ENCODE measurements at places on chromosomes 6 and 20. TPM values are rescaled to one million over a fixed set of nuclear protein-coding genes. Genes with fewer than 3 reads are reported as not detected.

The OR2B6 gene
- not detected for total RNA-seq

The PI3 gene
- total RNA-seq, result not detected

- DNase-seq, result peak; percentile 42
Observed at GRCh38 chr6:52995913-52996645, 995 bp upstream of the GSTA4 start.

GRCh38 chr6:10146715-10147451, 268.0 kb downstream of the TFAP2A start:
- DNase-seq, result no peak

DNA sequence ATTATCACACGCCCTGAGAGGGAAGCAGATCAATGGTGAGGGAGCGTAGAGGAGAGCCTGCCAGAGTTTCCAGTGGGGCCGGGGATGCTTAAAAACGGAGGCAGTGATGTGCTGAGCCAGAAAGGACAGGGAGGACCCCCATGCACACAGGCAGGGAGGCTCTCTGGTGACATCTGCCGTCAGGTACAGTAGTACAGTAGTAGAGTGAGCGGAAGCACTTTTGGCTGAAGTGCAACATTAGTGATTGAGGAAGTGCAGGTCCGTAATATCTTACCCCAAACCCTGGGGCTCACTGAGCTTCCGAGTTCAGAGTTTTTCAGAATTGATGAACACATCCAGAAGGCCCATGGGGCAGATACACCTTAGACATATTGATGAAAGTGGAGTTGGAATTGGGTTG, 42.1 kb downstream of the GFRA4 start:
- no peak for DNase-seq

DNA sequence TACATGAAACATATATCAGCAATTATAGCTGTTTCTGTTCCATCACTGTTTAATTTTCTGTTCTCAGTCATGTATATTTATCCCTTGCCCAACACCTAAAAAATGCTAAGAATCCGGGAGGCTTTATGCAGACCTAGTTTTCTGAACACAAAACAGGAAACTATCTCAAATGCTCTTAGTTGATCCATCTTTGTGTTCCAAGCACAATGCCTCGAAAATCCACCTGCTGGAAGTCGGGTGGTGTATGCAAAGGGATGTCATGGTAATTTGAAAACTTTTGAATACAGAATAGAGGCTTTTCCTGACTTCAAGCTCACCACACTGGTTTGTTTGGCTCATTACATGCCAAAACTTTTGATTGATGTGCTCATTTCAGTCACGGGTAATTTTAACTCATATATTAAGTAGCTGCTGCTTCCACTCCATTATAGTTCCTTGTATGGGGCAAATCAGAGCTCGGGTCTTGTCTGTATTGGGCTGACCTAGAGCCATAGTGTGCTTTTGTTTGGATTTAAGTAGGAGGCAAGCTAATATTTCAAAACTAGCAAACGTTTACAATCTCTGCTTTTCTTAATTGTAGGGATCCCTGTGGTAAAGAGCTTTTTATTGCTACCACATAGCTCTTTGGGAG, 646.5 kb upstream of the EPHA7 start:
- DNase-seq, result no peak

- no peak for DNase-seq
Observed at GRCh38 chr20:25270829-25271251, 23.0 kb downstream of the PYGB start.

- no peak for DNase-seq
Observed at GRCh38 chr6:25701807-25702206, 49.8 kb downstream of the SCGN start.

DNA sequence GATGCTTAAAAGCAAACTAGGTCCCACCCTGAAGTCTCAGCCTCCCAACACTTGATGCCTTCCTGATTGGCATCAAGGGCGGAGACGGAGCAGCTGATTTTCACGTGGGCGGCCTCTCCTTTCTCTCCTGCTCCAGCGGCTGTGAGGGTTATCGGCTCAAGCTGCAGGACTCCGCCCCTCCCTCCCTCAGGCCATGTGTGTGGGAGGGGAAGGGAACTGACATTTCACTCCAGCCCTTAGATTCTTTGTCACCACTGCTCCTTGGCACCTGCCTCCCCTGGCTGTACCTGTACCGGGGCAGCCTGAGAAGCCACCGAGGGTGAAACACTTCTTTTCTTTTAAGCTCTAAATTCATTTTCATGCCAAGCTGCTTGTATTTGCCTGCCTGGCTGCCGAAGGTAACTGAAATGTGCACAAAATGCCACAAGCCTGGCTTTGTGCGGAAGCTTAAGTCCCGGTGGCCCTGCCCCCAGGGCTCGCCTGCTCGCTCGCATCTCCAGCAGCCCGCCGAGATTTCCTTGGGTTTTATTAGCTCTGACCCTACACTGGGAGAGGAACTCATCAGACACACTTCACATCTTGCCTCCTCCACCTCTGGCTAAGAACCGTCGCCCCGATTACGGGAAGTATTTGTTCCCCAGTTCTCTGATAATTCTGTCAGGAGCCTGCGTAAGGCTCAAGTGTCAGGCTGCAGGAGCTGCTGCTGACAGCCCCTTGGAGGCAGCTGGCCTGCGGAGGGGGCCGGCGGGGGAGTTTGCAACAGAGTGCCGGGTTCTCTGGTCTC, 9.6 kb upstream of the CPNE5 start:
- no peak for DNase-seq

GRCh38 chr6:119915971-119916370, 566.4 kb upstream of the MAN1A1 start:
- no peak for DNase-seq

GRCh38 chr6:81625216-81625615, 127.3 kb downstream of the TENT5A start:
- DNase-seq, result no peak

All from urinary bladder (tissue), 4 donors.